ENCODE measurements at places on chromosomes 2 and 18. TPM values are rescaled to one million over a fixed set of nuclear protein-coding genes. Genes with fewer than 3 reads are reported as not detected.

- peak overlapping the region; percentile 54 for H3K4me3 ChIP-seq
- peaks cover 13% of the 10 kb centered on the region for H3K4me1 ChIP-seq
- DNase-seq = peak; percentile 95
- peaks cover 2% of the 10 kb centered on the region for H3K36me3 ChIP-seq
- H3K27me3 ChIP-seq = peaks cover 31% of the 10 kb centered on the region
Observed at GRCh38 chr2:29281086-29281915, 166.1 kb downstream of the CLIP4 start.

The HRH4 gene
- not detected for total RNA-seq

The TSHZ1 gene
- total RNA-seq = 13.3 TPM

- no peaks in the 10 kb centered on the region for H3K27me3 ChIP-seq
- DNase-seq = no peak
- H3K27ac ChIP-seq = no peak overlapping the region
- H3K36me3 ChIP-seq = no peaks in the 10 kb centered on the region
- H3K4me3 ChIP-seq = no peak overlapping the region
Observed at GRCh38 chr2:22626621-22627020, 758.4 kb upstream of the KLHL29 start.

- H3K36me3 ChIP-seq = no peaks in the 10 kb centered on the region
- no peak overlapping the region for H3K4me3 ChIP-seq
- H3K4me1 ChIP-seq = peaks cover 38% of the 10 kb centered on the region
- no peak for DNase-seq
- no peaks in the 10 kb centered on the region for H3K27me3 ChIP-seq
Observed at GRCh38 chr2:45823723-45824206, 172.3 kb downstream of the PRKCE start.

GRCh38 chr2:211864328-211864727 is 674.3 kb downstream of the ERBB4 start:
- H3K27ac ChIP-seq = no peak overlapping the region
- peaks cover 25% of the 10 kb centered on the region for H3K4me1 ChIP-seq
- no peaks in the 10 kb centered on the region for H3K27me3 ChIP-seq
- no peaks in the 10 kb centered on the region for H3K36me3 ChIP-seq

The EFR3B gene
- 1.0 TPM for total RNA-seq

DNA sequence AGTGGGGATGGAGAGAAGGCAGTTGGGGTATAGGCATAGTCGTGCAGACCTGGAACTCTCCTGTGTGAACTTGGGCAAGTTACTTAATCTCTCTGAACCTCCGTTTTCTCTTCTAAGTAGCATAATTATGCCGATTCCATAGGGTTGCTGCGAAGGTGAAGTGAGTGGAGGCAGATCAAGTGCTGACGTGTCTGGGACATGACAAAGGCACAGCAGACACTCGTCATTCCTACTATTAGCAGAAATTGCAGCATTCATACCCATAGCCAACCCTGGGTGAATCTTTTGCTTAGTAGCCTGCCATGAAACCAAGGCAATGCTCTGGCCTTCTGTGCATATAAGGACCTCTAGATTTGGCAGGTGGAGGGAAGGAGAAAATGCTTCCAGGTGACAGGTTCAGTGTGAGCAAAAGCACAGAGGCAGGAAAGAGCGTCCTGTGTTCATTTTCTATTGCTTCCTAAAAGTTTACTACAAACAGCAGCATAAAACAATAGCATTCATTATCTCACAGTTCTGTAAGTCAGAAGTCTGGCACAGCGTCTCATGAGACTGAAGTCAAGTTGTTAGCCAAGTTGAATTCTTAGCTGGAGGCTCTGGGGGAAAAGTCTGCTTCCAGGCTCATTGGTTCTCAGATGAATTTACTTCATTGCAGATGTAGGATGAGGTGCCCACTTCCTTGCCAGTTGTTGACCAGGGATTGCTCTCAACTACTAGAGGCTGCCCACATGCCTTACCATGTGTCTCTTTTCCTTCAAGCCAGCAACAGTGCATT is 77.8 kb downstream of the CTIF start:
- peaks cover 86% of the 10 kb centered on the region for H3K4me1 ChIP-seq
- peaks cover 14% of the 10 kb centered on the region for H3K36me3 ChIP-seq
- no peak overlapping the region for H3K4me3 ChIP-seq
- no peaks in the 10 kb centered on the region for H3K27me3 ChIP-seq
- H3K27ac ChIP-seq = peak overlapping the region; percentile 35

- H3K4me3 ChIP-seq = no peak overlapping the region
- no peaks in the 10 kb centered on the region for H3K36me3 ChIP-seq
- no peak overlapping the region for H3K27ac ChIP-seq
- peaks cover 12% of the 10 kb centered on the region for H3K4me1 ChIP-seq
Observed at GRCh38 chr2:187874786-187875185, 320.6 kb upstream of the TFPI start.

The CDH19 gene
- total RNA-seq = not detected

The DOK6 gene
- 4.6 TPM for total RNA-seq

DNA sequence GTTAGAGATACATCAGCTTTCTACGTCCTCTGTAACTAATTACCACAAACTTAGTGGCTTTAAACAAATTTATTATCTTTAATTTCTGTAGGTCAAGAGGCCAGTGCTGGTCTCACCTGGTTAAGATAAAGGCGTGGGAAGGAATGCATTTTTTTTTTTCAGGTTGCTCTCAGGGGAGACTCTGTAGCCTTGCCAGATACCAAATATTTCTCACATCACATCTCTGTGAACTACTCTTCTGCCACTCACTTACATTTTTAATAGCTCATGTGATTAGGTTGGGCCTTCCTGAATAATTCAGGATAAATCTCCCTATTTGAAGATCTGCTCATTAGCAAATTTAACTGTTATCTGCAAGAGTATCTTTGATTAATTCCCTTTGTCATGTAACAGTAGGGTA is 214.6 kb downstream of the CBLN2 start:
- H3K4me3 ChIP-seq = no peak overlapping the region
- H3K27me3 ChIP-seq = peaks cover 4% of the 10 kb centered on the region
- H3K36me3 ChIP-seq = no peaks in the 10 kb centered on the region
- DNase-seq = no peak

DNA sequence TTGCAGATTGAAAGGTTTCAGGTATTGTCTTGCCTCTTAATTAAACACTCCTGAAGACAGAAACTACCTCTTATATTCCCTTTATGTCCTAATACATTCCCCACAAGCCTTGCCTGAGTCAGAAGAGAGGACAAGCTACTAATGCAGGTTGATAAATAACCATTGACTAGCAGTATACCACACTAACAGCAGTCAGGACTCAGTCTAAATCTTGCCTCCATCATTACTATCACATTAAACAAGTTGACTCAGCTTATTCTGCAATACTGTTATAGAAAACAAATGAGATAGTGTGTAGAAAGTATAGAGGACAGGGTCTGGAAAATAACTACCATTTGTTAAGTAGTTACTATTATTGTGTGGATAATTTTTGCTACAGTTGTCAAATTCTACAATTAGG is 63.8 kb downstream of the TTC21B start:
- no peak for DNase-seq
- no peaks in the 10 kb centered on the region for H3K4me1 ChIP-seq
- H3K36me3 ChIP-seq = peaks cover 30% of the 10 kb centered on the region
- no peak overlapping the region for H3K27ac ChIP-seq

GRCh38 chr2:224038049-224038829 is 847 bp downstream of the SERPINE2 start:
- no peak for DNase-seq
- H3K4me3 ChIP-seq = peak overlapping the region; percentile 91
- no peaks in the 10 kb centered on the region for H3K36me3 ChIP-seq
- H3K27ac ChIP-seq = no peak overlapping the region
- H3K27me3 ChIP-seq = peaks cover 4% of the 10 kb centered on the region

GRCh38 chr2:71243634-71244301 is 16.9 kb upstream of the PAIP2B start:
- H3K4me1 ChIP-seq = no peaks in the 10 kb centered on the region
- no peak for DNase-seq
- H3K4me3 ChIP-seq = no peak overlapping the region
- peaks cover 68% of the 10 kb centered on the region for H3K27me3 ChIP-seq
- H3K27ac ChIP-seq = no peak overlapping the region

The CFAP53 gene
- 0.78 TPM for total RNA-seq

DNA sequence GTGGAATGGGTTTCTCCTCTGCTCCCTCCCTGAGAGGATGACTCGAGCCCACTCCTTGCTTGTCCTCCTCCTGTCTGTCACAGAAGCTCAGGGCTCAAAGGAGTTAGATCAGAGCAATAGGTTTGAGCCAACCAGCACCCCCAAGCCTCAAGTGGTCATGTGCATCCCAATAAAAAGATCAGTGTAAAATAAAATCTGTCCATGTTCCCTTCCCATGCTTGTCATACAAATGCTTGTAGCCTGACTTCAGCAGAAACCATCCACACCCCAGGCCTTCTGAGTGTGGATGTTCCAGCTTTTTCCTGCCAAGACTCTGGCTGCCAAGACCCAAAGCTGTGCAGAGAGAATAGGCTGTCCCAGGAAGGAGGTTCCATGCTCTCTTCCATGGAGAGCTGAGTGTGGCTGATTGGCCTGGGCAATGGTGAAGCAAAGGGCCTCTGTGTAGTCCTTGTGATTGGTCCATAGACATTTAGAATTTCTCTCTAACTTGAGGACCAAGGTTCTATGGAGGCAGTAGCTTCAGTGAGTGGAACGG is 67.4 kb downstream of the GYPC start:
- H3K27ac ChIP-seq = no peak overlapping the region
- peaks cover 20% of the 10 kb centered on the region for H3K27me3 ChIP-seq
- no peak overlapping the region for H3K4me3 ChIP-seq
- H3K4me1 ChIP-seq = no peaks in the 10 kb centered on the region
- DNase-seq = peak; percentile 32

DNA sequence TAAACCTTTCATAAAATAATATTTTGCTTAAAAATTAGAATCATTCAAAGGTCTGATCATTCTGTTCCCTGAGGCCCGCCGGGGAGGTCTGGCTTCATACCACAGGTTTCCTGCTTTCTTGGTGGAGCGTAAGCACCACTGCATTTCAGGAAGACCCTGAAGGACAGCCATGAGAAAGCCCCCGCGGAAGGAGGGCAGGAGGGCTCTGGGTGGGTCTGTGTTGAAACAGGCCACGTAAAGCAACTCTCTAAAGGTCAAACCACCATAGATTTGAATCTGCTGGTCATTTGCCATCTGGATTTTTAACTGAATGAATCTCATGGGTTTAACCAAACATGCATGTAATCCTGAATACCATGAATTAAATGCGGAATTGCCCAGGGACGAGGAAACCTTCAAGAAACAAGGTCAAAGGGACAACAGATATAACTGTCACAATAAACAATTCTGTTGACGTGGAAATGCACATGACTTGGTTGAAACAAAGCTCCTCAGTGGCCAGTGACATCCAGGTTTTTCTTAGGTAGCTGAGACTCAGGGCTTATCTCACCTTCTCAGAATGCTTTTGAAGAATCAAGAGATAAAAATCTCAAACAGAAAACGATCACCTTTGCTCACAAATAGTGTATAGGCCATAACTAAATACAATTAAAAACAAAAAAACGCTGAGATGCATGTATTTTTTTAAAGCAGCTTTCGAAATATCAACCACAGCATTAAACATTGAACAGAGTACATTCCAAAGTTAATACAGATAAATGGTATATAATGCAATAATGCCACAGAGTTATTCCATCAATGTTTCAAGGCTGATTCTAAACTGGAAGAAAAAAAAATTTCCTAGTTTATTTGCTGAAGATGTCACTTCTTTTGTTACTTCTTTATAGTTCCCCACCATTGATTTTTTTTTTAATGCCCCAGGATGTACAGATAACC is 193.2 kb downstream of the BCL2 start:
- no peaks in the 10 kb centered on the region for H3K36me3 ChIP-seq
- H3K27ac ChIP-seq = no peak overlapping the region
- H3K27me3 ChIP-seq = peaks cover 3% of the 10 kb centered on the region
- DNase-seq = no peak
- H3K4me3 ChIP-seq = no peak overlapping the region
- no peaks in the 10 kb centered on the region for H3K4me1 ChIP-seq

GRCh38 chr2:10385501-10385900 is 62.6 kb downstream of the ODC1 start:
- no peaks in the 10 kb centered on the region for H3K27me3 ChIP-seq
- no peak overlapping the region for H3K27ac ChIP-seq
- H3K4me3 ChIP-seq = no peak overlapping the region

GRCh38 chr2:33090553-33091134 is 143.9 kb downstream of the LTBP1 start:
- H3K36me3 ChIP-seq = no peaks in the 10 kb centered on the region
- no peak overlapping the region for H3K4me3 ChIP-seq
- H3K27ac ChIP-seq = no peak overlapping the region
- peaks cover 8% of the 10 kb centered on the region for H3K4me1 ChIP-seq
- no peak for DNase-seq
- H3K27me3 ChIP-seq = no peaks in the 10 kb centered on the region

The FARSB gene
- total RNA-seq = 15.8 TPM

DNA sequence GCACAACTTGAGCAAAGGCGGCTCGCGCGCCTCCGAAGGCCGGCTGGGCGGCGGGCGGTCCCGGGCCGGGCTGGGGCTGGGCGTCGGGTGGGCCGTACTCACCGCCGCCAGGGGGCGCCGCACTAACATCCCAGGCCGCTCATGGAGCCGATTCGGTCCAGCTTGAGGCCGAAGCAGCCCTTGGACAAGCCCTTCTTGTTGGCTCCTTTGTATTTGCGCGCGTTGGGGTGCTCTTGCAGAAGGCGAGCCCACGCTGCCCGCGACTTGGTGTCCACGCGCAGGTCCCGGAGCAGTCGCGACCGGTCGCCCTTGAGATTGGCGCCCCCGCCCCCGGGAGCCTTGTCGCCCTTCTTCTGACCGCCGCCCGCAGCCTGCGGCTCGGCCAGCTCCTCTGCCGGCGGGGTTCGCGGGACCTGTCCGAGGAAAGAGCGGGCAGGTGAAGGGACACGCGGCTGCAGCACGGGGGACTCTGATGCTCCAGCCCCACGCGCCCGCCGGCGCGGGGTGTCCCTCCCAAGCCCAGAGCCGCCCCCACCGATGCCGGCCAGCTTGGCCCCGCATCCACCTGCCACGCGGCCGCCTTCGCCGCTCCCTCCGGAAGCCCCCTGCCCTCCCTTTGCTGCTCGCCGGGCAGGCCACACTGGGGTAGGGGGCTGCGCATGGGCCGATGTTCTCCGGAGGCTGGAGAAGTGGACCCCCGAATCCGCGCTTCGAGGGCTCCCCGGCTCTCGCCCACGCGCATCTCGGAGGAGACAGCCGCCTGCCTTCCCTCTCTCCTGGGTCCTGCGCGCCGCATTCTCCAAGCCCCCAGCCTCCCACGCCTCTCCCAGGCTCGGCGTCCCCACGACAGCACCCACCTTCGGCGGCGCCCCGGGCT is 655 bp downstream of the NPPC start:
- no peak overlapping the region for H3K27ac ChIP-seq
- peak; percentile 95 for DNase-seq
- H3K27me3 ChIP-seq = peaks cover 62% of the 10 kb centered on the region
- peaks cover 6% of the 10 kb centered on the region for H3K4me1 ChIP-seq
- H3K36me3 ChIP-seq = no peaks in the 10 kb centered on the region

Data from osteocyte (in vitro differentiated cells).